ENCODE measurements at places on chromosomes 5 and 9.

DNA sequence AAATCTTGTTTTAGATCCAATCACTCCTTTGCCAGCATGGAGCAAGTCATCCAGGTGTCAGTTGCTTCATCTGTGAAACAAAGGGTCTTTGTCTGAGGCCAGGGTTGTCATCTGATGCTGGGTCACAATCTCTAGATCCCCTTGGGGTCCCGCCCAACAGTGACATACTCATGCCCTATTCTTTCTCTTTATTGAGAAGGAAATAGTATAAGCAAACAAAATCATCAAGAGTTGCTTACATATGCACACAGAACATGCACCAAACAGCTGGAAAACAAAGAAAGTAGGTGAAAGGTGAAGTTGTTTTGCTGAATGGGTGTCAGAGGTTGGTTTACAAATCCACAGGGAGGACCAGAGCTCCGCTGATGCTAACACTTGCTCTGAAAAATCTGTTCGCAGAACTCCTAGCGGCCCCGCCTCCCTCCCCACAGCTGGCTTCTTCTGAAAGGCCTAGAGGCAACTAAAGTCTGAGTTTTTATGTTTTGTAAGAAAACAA is 106.1 kb upstream of the SLC44A1 start:
- DNase-seq = peak; percentile 33

DNA sequence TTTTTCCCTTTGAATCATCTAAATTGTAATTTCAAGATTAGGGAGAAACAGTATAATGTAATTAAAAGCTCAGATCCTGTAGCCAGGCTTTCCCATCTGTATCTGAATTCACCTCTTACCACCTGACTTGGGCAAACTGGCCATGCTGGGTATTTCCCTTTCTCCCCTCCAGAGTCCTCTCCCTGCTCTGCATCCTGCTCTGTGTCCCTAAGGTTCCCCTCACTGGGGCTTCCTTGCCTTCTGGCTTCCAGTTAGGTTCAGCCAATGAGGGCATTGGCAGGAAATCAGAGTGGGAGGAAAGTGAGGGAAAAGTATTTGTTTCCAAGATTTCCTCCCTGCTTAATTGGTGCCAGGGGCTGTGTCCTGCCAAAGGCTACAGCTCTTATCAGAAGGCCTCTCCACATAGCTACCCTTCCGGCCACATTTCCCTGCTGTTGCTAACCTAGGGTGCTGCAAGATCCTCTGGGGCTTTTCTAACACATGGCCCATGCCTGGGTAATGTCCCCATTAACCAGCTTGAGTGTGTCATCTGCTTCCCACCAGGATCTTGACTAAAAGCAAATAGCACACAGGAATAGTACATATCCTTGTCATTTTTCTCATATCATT is 51.0 kb upstream of the MPDZ start:
- peak; percentile 39 for DNase-seq

DNA sequence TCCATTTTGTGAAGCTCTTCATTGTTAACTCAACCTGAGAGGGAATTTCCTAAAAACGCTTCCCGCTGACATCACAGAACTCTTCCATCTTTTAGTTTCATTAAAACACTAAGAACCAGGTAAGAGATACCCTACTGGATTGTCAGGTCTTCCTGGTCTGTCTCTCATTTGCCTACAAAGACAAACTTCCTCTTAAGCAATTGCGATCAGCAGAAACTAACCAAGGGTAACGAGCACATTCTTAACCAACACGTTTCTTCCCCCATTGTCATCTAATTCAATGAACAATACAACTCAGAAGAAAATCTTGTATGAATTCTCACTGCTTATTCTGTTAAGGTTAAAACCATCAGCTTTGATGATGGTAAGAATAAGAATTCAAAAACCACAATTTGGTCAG is 6.6 kb downstream of the FBXW11 start:
- DNase-seq = no peak

DNA sequence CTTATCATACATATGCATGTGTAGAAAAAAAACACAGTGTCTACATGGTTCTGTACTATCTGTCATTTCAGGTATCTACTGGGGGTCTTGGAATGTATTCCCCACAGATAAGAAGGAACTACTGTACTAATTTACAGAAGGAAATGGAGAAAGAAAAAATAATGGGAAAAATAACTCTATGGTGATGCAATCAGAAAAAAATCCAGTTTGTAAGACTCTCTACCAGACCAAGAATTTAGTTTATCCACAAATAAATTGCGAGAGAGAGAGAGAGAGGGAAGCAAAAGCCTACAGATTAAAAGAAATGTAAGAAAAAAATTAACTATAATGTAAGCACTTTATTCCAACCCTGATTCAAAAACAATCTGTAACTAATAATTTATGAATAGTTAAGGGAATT is 708.6 kb upstream of the ZNF608 start:
- peak; percentile 49 for DNase-seq

DNA sequence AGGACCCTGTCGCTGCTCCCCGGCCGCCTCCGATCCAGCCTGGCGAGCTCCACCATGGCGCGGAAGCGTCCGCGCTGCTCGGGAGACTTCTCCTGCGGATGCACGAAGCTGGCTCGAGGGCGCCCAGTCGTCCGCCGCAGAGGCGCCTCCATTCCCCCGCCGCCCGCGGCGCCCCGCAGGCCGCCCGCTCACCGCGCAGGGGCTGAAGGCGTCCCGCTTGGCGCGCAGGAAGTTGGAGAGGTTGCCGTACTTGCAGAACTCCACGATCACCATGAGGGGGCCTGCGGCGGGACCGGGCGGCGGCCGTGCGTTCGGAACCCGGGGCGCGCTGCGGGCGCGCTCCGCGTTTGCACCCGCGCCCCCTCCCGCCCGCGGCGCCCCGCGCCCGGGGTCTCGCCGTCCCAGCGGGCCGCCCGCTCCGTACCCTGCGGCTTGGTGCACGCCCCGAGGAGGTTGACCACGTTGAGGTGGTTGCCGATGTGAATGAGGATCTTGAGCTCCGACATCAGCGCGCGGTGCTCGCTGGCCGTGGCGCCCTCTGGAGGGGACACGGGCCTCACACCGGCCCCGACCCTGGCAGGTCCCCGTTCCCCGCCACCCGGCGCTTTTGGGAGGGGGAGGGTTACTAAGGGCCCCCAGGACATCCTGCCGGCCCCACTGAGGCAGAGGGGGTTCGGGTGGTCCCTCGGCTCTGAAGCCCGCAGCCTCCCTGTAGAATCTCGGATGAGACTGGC is 27.7 kb upstream of the SCGB3A1 start:
- DNase-seq = peak; percentile 76

GRCh38 chr5:132234684-132235062 is 7.0 kb upstream of the P4HA2 start:
- DNase-seq = no peak

DNA sequence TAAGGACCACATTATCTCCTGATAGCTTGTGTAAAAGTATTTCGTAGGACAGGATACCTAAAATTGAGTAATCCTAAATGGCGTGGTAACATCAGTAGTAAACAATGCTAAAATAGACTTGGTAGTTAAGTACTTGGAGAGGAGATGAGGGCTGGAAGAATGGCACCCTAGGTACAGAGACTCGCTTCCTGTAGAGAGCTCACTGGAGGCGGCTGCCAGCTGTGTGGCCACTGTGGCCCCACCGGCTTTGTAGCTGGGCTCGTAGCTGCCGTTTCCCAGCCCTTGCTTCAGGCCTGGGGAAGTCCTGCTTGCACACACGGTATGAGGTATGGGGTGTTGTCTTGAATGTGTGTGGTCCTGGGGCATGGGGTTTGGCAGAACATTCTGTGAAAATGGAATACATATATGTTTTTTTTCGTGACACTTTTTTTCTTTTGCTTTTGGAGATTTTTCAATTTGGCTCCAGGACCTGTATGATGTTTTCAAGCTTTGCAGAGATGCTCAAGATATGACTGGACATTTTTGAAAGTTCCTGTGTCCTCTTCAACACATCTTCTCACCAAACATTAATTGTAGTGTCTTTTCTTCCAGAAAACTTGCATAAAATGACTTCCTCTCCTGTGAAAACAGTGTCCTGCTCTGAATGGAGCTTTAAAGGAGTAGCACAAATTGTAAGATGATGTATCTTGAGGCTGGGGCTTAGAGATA is 58.0 kb downstream of the RCL1 start:
- DNase-seq = no peak

GRCh38 chr5:50791813-50792212 is 125.4 kb downstream of the PARP8 start:
- no peak for DNase-seq

DNA sequence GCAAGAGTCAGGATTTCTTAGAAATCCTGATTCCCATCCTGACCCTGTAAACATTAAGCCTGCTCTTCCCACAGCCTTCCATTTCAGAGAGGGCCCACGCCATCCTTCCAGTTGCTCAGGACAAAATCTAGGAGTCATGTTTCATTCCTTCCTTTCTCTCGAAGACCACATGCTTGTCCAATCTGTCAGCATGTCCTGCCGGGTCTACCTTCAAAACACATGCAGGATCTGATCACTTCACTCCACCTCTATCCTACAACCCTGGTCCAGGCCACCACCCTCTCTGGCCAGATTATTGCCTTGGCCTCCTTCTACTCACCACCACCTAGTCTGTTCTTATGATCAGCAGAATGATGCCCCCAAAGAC is 79.8 kb downstream of the C5orf15 start:
- DNase-seq = no peak

DNA sequence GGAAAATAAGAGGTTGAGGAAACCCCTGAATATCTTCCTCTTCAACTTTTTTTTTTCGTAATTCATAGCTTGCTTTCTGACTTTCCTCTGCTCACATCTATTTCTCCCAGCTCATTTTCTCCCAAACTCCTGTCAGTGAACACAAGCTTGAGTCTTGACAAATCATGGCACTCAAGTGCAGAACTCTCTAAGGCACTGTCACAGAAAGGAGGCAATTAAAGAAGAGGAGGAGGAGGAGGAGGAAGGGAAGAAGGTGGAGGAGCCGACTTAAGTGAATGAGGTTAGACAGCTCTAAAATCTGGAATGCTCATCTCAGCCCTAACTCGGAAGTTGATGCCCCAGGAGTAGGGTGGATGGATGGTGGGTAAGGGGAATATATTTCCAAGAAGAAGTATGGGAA is 27.2 kb upstream of the NUDT12 start:
- no peak for DNase-seq

GRCh38 chr5:103461243-103461642 is 101.3 kb downstream of the NUDT12 start:
- DNase-seq = peak; percentile 75

GRCh38 chr5:68533571-68534084 is 318.1 kb downstream of the PIK3R1 start:
- no peak for DNase-seq

GRCh38 chr9:101027236-101027635 is 1.3 kb upstream of the PLPPR1 start:
- no peak for DNase-seq

- DNase-seq = no peak
Observed at GRCh38 chr9:37238122-37238521, 117.7 kb downstream of the ZCCHC7 start.

DNA sequence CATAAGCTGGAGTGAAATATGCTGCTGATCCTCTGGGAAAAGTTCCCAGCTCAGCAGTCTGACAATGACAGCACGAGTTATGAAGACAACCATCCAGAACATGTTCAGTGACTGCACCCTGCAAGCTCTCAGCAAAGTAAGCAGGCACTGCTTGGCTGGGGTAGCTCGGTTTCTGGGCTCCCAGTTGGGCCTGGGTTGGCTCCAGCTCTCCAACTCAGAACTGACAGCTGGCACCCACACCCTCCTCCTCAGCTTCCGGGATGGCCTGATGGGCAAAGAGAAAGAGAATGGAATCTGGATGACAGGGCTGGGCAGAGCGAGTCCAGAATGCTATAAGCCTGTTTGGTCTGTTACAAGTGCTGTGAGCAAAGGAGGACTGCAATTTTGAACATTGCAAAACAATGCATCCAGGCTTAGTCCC is 185.0 kb downstream of the CSNK1G3 start:
- DNase-seq = peak; percentile 27

- peak; percentile 84 for DNase-seq
Observed at GRCh38 chr9:92634712-92635605, 35.0 kb downstream of the IPPK start.

DNA sequence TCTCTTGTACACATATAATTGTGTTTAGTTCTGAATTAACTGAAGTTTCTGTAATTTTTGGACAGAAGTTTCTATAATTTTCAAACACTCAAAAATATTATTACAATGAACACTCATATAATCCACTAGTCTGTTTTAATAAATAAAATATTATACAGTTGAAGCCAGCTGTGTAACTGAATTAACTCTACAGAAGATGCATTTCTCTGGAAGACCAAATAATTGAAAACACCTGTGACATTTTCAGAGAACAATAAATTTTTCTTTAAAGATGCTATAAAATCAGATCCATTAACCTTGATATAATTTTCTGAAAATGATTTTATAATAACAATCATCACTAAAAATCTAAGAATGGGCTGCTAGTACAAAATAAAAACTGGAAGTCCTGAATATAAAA is 14.7 kb downstream of the NADK2 start:
- no peak for DNase-seq

DNA sequence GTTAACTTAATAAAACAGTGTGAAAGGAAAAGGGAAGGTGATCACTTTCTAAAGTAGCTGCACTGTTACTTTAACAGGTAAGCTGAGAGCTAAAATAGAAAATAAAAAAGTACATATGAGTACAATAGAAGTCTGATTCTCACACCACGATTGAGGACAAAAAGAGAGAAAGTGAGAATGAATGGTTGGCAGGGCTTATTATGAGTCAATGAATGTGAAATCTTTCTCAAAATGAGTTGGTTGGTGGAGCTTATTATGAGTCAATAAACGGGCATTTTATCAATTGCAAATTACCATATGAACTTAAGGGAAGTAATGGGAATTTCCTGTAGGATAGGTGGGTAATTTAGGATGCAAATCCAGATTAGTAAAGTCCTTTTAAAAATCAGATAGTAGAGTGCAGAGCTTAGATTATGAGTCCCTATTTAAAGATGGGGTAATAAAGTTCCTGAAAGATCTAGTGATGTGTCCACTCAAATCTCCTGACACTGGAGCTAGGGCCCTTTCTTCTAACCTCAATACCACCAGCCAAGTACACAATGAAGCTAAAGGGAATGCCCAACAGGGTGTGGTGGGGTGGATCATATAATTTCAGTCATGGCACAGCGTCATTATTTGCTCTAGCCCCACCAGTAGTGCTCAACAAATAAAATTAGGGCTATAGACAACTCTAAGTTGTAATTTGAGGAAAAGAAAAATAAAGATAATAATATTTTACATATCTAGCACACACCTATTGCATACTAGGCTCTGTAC is 21.1 kb upstream of the TLR4 start:
- peak; percentile 55 for DNase-seq

DNA sequence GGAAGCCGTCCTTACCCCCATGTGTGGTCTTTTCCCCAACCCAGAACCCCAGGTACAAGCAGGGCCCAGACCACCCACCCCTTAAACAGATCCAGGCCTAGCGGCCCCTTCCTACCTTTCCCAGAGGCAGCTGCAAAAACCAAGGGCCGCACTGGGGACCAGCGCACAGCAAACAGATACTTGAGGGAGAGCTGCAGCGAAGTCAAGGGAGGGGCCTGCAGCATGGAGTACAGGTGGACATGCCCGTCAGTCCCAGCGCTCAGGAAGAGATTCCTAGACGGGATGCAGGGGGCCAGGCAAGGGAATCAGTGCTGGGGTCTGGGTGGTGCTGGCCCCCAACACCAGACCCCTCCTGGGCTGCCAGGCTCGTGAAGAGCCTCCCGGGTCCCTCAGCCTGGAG is 22.5 kb downstream of the DYNC2I2 start:
- DNase-seq = no peak

- no peak for DNase-seq
Observed at GRCh38 chr9:12843735-12844134, 68.9 kb downstream of the LURAP1L start.

All from astrocyte of the hippocampus (primary cell).